Stimulated activated CD4-positive, alpha-beta T cell treated with anti-CD3 and anti-CD28 coated beads, Interleukin-12 subunit alpha, Interleukin-12 subunit beta, amount 100 ng/mL, for 24 hours (primary cell): ENCODE measurements at places on chromosomes 4 and X.

DNA sequence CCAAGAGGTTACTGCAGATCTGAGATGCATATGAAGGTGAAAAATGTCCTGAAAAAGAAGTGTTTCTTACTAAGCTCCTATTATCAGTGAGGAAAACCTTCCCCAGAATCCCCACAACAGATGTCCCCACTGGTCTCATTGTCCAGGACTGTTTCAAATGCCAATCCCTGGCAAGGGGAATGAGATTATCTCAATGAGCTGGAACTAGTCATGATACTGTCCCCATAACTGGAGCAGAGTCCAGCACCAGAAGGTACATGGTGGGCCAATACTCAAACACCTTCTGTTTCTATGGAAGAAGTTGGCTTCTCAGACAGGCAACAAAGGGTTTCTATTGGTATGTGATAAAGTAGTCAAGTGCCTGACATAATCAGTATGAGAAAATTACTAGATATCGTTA lies 221.1 kb upstream of the TLL1 start:
- DNase-seq = no peak

GRCh38 chrX:110004731-110005369 lies 1.9 kb downstream of the TMEM164 start:
- DNase-seq = no peak

GRCh38 chr4:7399440-7400234 lies 35.1 kb downstream of the PSAPL1 start:
- no peak for DNase-seq

DNA sequence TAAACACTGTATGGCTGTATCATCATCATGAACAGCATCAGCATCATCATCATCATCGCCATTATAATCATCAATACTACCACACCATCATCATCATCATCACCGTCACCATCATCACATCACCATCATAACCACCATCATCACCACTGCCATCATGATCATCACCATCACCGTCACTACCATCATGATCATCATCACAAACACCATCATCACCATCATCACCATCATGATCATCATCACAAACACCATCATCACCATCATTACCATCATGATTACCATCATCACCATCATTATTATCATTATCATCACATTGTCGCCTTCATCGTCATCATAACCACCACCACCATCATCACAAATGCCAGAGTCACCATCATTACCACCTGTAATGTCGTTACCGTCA lies 1196.9 kb downstream of the NLGN4X start:
- DNase-seq = no peak
